ENCODE measurements at places on chromosomes 12 and 14.

DNA sequence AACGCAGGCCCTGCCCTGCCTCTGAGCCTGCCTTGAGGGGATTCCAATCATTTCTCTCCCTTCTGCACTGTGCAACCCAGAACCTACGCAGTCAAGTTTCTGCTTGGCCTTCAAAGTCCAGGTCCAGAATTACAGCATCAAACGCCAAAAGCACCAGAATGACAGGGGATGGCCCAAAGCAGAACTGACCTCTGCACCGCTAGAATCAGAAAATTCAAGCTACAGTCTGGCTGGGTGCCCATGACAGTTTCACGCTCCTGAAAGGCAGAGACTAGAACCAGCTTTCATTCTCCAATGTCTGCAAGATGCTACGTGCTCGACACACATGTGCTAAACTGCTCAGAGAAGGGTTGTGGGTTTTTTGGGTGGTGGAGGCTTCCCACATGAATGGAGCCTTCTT lies 4.1 kb downstream of the CLMN start:
- no peak for DNase-seq

- no peak for DNase-seq
Observed at GRCh38 chr12:99130808-99131553, 485.9 kb downstream of the APAF1 start.

GRCh38 chr12:12922191-12922616 lies 29.8 kb downstream of the GPRC5D start:
- no peak for DNase-seq

DNA sequence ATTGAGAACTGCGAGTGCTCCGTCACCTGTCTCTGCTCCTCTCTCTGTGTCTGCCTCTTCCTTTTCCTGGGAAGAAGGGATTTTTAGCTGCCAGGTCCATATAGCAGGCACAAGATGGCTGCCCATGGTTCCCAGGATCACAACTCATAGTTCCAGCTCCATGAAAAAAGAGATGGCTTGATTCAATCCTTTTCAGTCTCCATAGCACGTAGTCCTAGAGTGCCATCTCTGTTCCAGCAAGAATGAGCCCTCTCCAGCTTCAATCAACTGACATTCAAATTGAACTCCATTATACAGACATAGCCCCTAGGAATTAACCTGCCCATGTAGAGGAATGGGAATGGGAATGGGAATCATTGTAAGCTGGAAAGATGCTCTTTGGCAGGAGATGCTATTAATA lies 34.7 kb upstream of the RTRAF start:
- no peak for DNase-seq

DNA sequence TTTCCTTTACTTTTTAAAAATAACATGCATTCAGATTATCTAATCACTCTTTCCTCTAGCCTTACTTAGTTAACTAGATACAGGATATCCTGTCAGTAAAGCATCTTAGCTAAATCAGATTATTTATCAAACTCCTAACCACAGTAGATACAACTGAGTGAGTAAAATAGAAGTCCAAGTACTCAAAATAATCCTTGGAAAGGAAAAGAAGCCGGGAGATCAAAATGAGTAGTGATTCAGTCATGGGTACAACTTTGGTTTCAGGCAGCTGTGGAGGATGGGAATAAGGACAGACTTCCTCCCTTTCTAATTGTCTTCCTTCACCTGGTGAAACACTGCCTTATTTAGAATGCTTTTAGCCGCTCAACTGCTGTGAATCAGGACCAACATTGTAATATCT lies 29.4 kb downstream of the GNG2 start:
- DNase-seq = no peak

GRCh38 chr12:126191031-126191891 lies 1126.0 kb downstream of the AACS start:
- DNase-seq = no peak

DNA sequence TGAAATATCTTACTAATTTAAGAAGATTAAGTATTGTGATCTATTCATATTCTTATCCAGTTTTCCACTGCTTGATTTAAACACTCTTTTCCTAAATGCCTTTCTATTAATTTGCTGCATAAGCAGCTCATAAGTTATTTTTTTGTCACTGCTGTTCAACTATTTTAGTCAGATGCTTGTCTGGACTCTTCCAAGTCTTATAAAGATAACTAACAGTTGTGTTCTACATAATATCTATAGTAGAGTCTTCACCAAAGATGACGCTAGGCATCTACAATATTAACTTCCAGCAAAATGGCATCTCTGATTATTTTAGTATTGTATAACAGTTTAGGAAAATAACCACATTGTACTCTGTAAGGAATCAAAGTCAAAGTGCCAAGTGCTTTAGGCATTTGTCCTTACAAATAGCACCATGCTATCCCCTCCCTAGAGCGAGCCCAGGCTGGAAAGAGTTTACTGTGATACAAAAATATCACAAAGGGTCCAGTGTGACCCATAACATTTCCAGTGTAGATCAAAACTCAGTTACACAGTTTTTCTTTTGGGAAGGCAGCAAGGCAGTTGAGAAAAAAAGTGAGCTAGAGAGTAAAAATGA lies 98.2 kb downstream of the DENND5B start:
- no peak for DNase-seq

GRCh38 chr14:104206281-104206904 lies 68.0 kb downstream of the KIF26A start:
- DNase-seq = no peak

- no peak for DNase-seq
Observed at GRCh38 chr12:111429828-111430432, 24.2 kb downstream of the SH2B3 start.

- no peak for DNase-seq
Observed at GRCh38 chr14:66496188-66496807, 10.1 kb downstream of the CCDC196 start.

- DNase-seq = peak; percentile 16
Observed at GRCh38 chr12:108618079-108618952, 15.4 kb downstream of the SELPLG start.

DNA sequence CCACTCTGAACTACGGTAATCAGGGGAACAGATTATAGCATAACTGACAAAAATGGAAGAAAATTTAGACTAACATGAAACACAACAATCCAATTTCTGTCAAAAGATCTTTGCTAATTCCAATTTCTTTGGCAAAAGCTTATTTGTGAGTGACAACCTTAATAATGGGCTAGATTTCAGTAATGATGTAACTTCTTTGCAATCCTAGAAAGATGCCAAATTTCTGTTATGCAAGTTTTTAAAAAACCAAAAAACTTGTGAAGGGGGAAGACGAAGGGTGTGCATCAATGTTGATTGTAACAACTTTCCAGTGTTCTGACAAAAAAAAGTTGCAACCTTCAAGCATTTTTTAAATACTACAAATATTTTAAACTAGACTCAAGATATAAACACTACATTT lies 59.9 kb downstream of the DICER1 start:
- DNase-seq = no peak

DNA sequence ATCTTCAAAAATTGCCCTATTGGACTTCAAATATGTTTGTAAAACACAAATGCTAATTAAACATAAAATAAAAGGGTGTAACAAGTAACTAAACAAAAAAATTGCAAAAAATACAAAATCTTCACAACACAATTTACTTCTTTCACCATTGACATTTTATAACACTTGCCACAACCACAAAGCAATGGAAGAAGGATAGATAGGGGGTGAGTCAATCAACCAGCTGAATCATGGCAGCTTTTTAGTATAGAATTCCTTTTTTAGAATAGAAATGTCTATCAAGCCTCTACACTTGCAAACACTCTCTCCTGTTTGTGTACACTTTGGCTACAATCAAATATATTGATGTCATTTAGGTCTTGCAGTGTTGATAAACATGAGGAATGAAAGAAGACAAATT lies 232.7 kb downstream of the SLC16A7 start:
- DNase-seq = no peak

- DNase-seq = peak; percentile 55
Observed at GRCh38 chr14:42224053-42224888, 617.6 kb downstream of the LRFN5 start.
